NCI-H446 (cell line): ENCODE measurements at places on chromosomes 5 and 9.

DNA sequence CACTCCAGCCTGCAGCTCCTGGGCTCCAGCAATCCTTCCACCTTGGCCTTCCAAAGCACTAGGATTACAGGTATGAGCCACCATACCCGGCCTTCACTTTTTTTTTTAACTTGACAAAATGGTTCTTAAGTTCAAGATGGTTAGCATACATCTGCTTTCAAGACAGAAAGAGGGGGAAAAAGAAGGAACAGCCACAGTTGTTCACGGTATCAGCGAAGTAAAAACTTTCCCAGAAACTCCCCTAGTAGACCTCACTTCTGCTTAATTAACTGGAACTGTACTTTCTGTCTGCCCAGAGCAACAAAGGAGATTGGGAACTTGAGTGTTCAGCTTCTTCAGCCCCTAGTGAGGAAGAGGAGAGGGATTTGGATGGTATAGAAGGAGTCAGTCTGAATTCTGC, 116.7 kb downstream of the UGCG start:
- no peak for DNase-seq

- peak; percentile 39 for DNase-seq
Measured at GRCh38 chr9:1869843-1870242, 145.3 kb upstream of the SMARCA2 start.

- DNase-seq, result no peak
Measured at GRCh38 chr5:15757103-15757502, 257.1 kb downstream of the FBXL7 start.

DNA sequence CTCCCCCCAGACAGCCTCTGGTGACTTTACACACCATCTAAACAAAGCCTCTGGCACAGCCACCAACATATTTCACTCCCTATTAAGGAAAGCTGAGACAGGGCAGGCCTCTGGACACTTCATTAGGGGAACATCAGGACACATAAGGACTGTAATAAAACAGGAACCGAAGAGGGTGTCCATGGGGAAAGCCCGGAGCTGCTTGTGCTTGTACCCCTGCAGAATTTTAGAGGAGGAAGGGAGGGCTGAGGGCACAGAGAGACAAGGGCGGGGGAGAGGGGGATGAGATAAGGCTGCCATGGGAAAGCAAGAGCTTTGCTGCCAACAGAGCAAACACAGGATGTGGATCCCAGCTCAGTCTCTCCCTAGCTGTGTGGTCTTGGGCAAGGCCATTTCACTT, 138.4 kb downstream of the ASTN2 start:
- DNase-seq, result no peak

DNA sequence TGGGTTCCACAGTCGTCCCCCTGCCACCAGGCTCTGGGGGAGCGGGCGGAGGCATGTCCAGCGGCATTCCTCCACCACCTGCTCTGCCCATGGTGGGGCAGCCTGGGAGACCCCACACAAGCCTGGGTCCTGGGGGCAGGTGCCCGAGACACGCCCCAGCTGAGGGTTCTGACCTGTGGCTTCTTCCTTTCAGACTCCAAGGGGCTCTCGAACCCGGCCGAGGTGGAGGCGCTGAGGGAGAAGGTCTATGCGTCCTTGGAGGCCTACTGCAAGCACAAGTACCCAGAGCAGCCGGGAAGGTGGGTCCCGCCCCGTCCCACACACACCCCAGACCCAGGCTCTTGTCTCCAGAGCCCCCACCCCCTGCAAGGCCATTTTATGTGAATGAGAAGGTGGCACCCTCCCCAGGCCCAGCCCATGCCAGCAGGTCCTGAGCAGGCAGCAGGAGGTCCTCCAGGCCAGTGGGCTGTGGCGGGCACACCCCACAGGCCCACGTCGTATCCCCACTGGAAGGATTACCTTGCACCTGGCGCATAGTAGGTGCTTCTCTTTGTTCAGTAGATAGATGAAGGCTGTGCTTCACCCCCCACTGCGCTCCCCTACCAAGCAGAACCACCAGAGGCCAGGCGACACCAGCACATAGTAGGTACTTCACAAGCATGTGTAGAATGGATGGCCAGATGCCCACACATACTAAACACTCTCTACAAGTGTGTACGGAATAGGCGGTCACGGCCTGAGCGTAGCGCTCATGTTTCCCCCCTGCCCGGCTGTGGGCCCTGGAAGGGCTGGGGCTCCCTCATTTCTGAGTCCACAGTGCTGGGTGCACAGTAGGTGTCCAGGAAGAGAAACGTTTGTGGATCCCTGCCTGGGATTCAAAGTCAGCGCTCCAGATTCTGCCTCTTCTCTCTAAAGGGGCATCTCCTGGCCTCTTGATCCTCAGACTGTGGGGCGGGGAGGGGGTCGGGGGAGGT, 107.9 kb downstream of the RXRA start:
- DNase-seq, result no peak

GRCh38 chr5:116532762-116533525, 41.7 kb downstream of the SEMA6A start:
- no peak for DNase-seq

DNA sequence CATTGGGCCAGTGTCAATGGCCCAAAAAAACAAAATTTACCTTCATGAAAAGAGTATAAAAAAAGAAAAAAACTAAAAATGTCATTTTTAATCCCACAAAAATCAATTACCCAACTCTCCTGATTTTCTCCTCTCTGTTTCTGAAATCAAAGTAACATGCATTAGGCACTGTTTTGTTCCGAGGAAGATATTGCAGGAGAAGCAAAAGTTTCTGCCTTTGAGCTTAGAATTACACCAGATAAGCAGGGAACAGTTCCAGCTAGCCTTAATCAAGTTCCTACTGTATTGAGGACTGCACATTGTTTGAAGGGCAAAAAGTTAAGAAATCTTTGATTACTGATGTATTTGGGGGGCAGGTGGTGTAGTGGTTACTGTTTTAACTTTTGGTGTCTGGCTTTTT, 1.1 kb upstream of the PRKAA1 start:
- no peak for DNase-seq

DNA sequence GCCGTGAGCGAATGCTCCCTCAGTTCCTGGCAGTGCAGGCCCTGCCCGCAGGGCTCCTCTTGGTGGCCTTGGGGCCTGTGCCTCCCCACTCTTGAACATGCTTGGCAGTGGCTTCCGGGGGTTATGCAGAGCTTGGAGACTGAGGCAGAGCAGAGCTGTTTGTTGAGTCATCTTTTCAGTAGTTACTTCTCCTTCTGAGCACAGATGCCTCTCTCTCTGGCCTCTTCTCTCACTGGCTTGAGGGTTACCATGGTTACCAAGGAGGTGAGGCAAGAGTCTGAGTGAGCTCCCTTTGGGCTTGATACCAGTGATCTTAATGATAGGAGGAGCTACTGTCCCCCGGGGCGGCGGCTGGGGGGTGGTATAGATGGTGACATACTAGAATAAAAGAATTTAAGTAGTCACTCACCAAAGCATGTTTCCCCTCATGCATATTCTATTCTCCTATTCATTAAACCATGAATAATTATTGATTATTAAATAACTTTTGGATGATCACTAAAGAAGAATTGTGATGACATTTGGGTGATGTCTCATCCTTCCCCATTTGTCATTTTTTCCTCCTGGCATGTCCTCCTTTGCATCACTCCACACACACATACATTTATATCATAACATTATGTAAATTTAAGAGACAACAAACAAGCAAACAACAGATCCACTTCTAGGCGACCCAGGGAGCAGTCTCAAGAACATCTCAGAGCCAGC, 111.1 kb downstream of the ARHGAP26 start:
- no peak for DNase-seq

DNA sequence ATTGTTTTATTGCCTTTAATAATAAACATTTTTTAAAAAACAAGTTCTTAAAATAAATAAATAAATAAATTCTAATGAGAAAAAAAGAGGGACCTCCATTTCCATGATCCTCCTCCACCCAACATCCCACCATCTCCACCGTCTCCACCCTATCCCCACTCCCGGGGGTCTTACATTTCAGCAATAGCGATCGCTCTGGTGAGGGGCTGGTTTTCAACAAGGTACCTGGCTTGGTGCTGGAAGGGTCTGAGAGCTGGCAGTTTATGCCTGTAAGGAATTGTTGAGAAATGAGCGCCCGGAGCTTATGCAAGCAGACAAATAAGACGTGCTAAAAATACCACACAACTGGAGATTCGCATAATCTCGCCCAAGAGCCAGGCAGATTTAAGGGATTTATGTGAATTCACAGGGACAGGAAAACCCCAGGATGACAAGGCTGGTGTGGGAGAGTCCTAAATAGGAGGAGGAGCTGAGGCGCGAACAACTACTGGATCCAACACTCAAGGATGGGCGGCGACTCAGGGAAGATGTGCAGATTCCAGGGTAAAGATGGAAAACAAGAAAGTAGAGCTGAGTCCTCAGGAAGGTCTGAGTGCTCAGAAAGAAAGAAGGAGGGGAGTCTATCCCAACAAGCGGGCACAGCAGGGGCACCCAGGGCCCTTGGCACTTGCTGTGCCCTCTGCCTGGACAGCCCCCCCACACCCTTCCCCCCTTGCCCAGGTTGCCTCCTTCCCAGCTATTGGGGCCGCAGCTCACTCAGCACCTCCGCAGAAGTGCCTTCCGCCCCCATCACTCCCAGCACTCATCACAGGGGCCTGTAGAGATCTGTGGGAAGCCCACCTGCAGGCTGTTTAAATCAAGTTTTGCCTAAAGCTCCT, 27.0 kb downstream of the TRIM14 start:
- DNase-seq, result no peak

DNA sequence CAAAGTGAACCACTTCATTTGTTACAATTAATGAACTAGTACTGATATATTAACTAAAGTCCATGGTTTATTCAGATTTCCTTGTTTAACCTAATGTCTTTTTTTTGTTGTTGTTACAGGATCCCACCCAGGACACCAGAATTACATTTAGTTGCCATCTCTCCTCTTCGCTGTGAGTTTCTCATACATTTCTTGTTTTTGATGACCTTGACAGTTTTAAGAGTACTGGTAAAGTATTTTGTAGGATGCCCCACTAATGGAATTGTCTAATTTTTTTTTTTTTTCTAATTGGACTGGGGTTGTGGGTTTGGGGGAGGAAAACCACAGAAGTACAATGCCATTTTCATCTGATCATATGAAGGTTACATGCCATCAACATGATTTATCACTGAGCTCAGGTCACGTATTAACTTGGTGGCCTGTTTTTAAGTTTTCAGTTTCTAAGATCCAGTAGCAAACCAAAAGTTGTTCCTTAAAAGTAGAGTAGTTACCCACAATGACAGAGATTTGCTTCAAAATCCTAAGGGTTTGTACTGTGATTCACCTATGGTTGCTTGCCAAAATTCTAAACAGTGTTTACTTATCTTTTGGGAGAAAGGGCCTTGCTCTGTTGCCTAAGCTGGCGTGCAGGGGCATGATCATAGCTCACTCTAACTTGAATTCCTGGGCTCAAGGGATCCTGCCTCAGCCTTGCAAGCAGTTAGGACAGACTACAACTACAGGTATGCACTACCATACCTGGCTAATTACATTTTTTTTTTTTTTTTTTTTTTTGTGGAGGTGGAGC, 4.5 kb upstream of the OTULIN start:
- DNase-seq, result no peak

GRCh38 chr5:178292826-178293205, 60.2 kb upstream of the PHYKPL start:
- no peak for DNase-seq

DNA sequence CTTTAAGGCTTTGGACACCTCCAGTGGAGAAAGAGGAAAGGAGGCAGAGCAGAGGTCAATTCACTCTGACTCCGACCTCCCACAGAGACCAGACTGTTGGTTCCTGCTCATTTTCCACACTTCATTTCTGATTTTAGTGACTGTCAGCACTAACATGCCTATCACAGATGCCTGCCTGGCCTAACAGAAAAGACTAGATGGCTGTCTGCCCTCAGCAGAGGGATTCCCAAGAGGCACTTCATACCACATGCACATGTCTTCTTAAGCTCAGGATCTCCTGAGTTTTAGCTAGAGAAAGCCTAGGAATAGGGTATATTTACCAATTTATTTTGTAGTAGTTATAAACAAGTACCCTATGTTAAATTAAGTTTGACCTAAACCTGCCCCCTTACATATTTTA, 336.0 kb downstream of the ENC1 start:
- DNase-seq, result no peak

DNA sequence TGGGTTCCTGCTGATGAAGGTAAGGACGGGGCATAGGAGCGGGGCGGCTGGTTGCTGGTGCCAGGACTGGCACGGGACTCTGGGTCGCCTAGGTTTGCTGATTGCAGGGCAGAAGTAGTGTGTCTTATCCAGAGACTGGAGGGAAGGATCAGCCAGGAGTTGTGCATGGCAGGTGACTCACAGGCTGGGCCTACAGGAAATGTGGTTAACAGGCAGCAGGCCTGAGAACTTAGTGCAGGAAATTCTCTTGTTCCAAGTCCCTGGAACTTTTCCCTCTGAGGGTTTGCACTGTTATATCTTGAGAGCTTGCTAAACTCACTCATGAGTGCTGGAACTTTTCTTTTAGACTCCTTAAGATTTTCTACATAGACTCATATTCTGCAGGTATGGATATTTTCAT, 95.1 kb downstream of the ANXA2R start:
- DNase-seq, result no peak

DNA sequence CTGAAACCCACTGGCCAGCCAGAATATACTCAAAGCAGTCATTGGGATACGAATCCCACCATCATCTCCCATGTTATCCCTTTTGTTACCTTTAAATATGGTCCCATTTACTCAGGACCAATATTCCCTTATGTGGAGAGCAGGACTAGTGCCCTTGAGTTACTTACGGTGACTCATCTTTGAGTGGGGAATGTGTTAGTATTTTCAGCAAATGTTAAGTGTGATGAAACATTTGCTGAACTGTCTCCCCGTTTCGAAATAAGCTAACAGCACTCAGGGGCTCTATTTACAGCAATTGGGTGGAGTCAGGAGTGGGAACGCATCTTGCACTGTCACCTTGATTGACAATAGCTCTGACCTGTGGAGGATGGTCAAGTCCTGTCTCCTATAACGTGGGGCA, 67.4 kb downstream of the CTSL start:
- DNase-seq, result no peak

DNA sequence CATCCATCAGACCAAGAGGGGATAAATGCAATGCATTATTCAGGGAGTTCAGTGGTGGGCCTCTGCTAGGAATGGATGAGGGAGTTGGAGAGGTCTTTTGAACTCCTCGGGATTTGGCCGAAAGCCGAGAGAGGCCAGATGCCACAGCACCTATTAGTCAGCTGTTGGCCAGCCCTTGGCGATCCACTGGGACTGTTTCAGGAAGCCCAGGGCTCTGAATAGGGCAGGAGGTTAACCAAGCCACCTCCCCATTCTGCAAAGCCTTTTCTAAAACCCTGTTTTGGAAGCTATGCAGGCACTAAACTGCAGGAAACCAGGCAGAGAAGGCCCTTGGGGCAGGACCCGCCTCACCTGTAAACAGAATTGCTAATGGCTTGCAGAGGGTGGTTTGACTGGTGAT, 37.8 kb downstream of the ASTN2 start:
- DNase-seq, result no peak

DNA sequence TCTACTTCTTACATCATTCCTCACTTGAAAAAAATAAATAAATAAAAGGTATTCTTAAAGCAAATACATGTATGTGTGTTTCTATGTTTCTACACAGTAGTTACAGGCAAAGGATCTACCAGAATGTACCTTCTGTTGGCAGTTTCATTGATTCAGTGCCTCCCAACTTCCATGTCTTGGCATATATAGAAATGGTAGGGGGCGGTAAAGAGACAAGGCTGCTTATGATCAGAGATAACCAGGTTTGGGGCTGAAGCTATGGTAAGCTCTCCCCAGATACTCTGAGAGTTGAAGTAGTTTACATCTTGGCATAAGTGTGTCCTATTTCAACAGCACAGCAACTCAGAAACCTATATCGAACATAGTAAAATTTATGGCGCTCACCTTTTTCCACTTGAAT, 1075.4 kb upstream of the C9orf72 start:
- DNase-seq, result no peak

- DNase-seq, result no peak
Measured at GRCh38 chr5:1651971-1652872, 128.5 kb upstream of the LPCAT1 start.
